ENCODE measurements at places on chromosomes 2 and 18. TPM values are rescaled to one million over a fixed set of nuclear protein-coding genes. Genes with fewer than 3 reads are reported as not detected.

HOXD12 gene
- total RNA-seq = not detected

G6PC2 gene
- total RNA-seq = not detected

C2orf66 gene
- not detected for total RNA-seq

PLCD4 gene
- total RNA-seq = 0.58 TPM

RNU2-63P gene
- total RNA-seq = 3.7 TPM

PLGLB1 gene
- total RNA-seq = 21.0 TPM

KCNK3 gene
- not detected for total RNA-seq

CSRNP3 gene
- not detected for total RNA-seq

CIB4 gene
- total RNA-seq = not detected

EHBP1 gene
- 29.2 TPM for total RNA-seq

TRAPPC8 gene
- 60.2 TPM for total RNA-seq

NMS gene
- not detected for total RNA-seq

PTPRN gene
- not detected for total RNA-seq

EVX2 gene
- not detected for total RNA-seq
